CD4-positive, alpha-beta T cell treated with Interferon gamma for 1 hour (primary cell): ENCODE measurements at places on chromosomes 6 and 20.

DNA sequence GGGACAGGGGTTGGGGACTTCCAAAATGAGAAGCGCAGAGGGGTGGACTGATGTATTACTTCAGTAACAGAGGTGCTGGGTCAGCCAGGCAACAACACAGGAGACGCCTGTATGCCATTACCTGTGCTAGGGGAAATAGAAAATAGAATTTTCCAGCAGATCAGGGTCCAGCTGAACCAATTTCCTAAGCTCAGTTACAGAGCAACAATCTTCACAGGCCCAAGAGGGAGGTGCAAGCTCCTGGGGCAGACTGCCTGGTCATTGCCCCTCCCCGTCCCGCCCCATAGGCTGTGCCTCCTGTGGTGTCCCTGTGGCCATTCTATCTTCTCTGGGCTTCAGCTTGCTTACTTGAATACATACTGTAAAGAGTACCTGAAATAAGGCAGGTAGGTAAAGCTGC, 3.7 kb downstream of the KCNK5 start:
- DNase-seq = peak; percentile 5

DNA sequence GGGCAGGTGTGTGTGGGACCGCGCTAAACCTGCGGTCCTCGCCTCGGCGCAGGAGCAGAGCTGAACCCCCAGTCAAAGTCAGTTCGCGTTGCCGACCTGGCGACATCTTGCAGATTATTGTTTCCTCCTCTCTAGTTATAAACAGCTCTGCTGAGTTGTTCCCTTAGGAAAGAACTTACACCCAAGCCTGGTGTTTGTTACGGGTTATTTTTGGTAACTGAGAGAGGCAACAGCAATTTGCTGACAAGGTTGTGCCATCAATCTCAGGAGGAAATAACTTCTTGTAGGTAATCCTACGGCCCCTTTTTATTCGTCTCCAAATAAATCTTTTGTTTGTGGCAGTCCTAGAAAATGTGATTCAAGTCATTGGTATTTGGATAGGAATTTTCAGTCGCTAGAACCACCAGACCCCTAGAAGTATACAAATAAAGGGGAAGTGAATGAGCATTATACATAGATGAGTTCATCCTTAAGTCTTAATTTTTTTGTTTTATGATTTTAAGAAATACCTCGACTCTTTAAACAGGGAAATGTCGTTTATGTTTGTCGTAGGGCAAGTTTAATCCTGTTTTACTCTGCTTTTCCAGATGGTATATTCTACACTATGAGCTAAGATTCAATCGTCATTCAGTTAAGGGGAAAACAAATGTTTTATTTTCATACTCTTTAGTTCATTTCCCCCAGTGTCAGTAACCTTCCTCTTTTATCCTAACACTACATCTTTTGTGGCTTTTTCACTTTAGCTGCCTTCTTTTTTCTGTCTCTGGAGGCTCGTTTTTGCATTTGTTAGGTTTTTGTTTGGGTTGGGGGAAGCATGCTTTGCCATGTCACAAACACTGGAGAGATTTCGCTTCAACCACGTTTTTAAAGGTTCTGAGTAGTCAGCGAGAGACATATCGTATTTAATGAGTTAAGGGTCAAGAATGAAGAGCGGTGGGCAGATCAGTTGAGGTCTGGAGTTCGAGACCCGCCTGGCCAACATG, 1.2 kb downstream of the PM20D2 start:
- no peak for DNase-seq

- no peak for DNase-seq
Measured at GRCh38 chr6:166244353-166245045, 63.7 kb downstream of the PRR18 start.

GRCh38 chr6:25875563-25875905, 1.5 kb upstream of the SLC17A3 start:
- DNase-seq = no peak

- no peak for DNase-seq
Measured at GRCh38 chr20:1905693-1906092, 10.5 kb downstream of the SIRPA start.

GRCh38 chr20:50054626-50055511, 58.1 kb downstream of the UBE2V1 start:
- DNase-seq = no peak

DNA sequence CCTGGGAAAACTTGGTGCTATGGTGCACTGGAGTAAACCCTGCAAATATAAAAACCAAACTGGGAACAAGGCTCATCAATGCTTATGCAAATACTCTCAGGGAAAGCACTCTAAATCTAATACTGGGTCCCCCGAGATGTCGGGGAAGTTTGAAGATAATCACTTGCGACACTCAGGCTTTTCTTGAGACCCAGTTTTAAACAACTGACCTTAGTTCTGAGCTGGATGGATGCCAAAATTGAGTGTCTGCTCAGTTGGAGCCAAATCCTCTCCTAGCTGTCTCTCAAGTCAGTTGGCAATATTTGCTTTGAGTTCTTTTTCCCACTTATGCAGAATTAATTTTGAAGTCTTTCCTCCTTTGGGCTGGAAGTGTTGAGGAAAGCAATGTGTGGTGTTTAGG, 75.5 kb upstream of the CD2AP start:
- no peak for DNase-seq

- DNase-seq = no peak
Measured at GRCh38 chr6:145627451-145627850, 107.9 kb downstream of the EPM2A start.

DNA sequence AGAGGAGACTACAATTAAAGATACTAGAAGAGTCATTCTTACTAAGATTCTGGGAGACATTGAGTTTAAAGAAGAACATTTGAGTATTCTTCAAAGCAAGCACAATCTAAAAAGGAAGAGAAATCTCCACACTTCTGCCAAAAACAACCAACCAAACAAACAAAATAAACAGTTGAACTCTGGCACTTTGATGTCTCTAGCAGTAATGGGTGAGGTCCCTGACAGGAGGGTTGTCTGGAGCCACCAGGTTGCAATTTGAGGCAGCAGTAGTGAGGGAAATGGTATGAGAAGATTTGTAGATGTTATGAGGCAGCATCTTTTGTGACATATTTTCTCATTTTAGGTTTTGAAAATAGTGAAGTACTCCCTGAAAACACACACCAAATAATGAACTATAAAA, 108.1 kb downstream of the PHF3 start:
- DNase-seq = no peak
